ENCODE measurements at places on chromosomes 7 and 10. TPM values are rescaled to one million over a fixed set of nuclear protein-coding genes. Genes with fewer than 3 reads are reported as not detected.

- H3K27me3 ChIP-seq: no peaks in the 10 kb centered on the region
- no peaks in the 10 kb centered on the region for H3K36me3 ChIP-seq
- no peak overlapping the region for H3K27ac ChIP-seq
- no peaks in the 10 kb centered on the region for H3K4me1 ChIP-seq
- DNase-seq: peak; percentile 43
These were observed 74.5 kb upstream of the LEP start for GRCh38 chr7:128166603-128167041.

- no peak for DNase-seq
- H3K4me3 ChIP-seq: no peak overlapping the region
- no peaks in the 10 kb centered on the region for H3K4me1 ChIP-seq
- H3K36me3 ChIP-seq: no peaks in the 10 kb centered on the region
- H3K27me3 ChIP-seq: no peaks in the 10 kb centered on the region
- no peak overlapping the region for H3K27ac ChIP-seq
These were observed 904 bp upstream of the CCDC7 start for GRCh38 chr10:32445036-32445435.

DNA sequence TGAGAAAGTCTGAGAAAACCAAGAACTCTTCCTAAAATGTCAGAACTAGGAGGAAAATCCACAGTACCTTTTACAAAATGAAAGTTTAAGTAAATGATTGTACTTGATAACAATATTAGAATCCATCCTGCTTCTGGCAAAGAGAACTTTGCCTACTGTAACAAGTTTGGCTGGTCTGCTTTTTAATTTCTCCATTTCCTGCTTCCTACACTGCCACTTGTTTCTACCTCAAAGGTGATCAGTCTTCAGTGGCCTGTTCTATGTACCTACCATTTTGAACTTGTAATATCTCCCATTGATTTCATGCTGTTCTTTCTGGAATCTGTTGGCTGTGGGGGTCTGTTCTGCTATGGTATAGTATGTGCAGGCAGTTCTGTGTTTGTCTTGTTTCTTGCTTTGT is 32.9 kb upstream of the CAPZA2 start:
- H3K36me3 ChIP-seq: no peaks in the 10 kb centered on the region
- no peak for DNase-seq
- H3K27me3 ChIP-seq: no peaks in the 10 kb centered on the region
- H3K4me3 ChIP-seq: no peak overlapping the region
- no peaks in the 10 kb centered on the region for H3K4me1 ChIP-seq

- no peaks in the 10 kb centered on the region for H3K27me3 ChIP-seq
- no peaks in the 10 kb centered on the region for H3K36me3 ChIP-seq
- no peak for DNase-seq
- no peak overlapping the region for H3K27ac ChIP-seq
- no peak overlapping the region for H3K4me3 ChIP-seq
- H3K4me1 ChIP-seq: no peaks in the 10 kb centered on the region
These were observed 57.6 kb upstream of the PDZD8 start for GRCh38 chr10:117432866-117433265.

OPALIN gene
- polyA plus RNA-seq: not detected

PGAM2 gene
- polyA plus RNA-seq: 0.63 TPM

DNA sequence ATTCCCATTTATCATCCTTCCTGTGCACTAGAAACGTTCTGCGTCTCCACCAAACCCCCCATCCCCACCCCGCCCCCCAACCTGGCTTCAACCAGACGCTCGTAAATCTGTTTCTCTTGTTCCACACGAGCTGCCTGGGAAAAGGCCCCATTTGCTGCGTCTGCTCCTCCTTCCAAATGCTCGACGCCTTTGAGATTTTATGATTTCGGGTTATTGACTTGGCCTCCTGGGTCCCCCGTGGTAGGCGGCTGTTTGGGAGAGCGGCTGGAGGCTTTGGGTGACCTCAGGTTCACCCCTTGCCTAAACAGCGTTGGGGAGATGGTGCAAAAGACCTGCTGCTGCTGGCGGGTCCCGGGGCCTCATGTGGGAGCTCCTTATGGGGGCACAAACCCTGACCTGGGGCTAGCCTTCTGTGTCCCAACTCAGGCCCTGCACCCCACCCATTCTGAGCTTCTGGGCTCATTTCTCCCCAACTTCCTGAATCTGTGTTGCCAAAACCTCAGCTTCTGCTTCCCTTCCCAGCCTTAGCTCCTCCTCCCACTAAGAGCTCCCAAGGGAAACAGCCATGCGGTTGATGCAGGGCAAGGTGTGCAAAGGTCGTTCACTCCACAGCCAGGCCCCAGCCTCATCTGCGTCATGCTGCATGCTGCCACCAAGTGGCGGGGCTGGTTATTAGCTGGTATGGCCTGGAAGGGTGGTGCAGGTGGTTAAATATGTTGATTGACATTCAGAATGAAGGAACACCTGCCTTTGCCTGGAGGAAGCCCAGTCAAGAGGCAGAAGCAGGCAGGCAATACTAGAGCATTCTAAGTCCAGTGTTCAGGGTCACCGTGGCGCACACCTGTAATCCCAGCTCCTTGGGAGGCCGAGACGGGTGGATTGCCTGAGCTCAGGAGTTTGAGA is 49.1 kb upstream of the ELN start:
- no peaks in the 10 kb centered on the region for H3K36me3 ChIP-seq
- H3K27ac ChIP-seq: no peak overlapping the region
- H3K4me1 ChIP-seq: peaks cover 25% of the 10 kb centered on the region
- DNase-seq: no peak
- H3K4me3 ChIP-seq: no peak overlapping the region

TMEM60 gene
- 46.4 TPM for polyA plus RNA-seq

- H3K27ac ChIP-seq: no peak overlapping the region
- H3K4me3 ChIP-seq: no peak overlapping the region
- DNase-seq: peak; percentile 67
These were observed 48.6 kb downstream of the EXOC4 start for GRCh38 chr7:133301444-133301843.

GRCh38 chr7:34991938-34992840 is 45.1 kb downstream of the DPY19L1 start:
- DNase-seq: peak; percentile 43
- peaks cover 6% of the 10 kb centered on the region for H3K4me1 ChIP-seq
- no peaks in the 10 kb centered on the region for H3K36me3 ChIP-seq
- H3K27ac ChIP-seq: no peak overlapping the region
- H3K27me3 ChIP-seq: no peaks in the 10 kb centered on the region

GRCh38 chr7:196283-196682 is 3.9 kb downstream of the FAM20C start:
- no peak for DNase-seq
- H3K36me3 ChIP-seq: peaks cover 46% of the 10 kb centered on the region
- no peak overlapping the region for H3K4me3 ChIP-seq
- H3K27ac ChIP-seq: no peak overlapping the region
- no peaks in the 10 kb centered on the region for H3K27me3 ChIP-seq

C7orf57 gene
- polyA plus RNA-seq: 1.6 TPM

DNA sequence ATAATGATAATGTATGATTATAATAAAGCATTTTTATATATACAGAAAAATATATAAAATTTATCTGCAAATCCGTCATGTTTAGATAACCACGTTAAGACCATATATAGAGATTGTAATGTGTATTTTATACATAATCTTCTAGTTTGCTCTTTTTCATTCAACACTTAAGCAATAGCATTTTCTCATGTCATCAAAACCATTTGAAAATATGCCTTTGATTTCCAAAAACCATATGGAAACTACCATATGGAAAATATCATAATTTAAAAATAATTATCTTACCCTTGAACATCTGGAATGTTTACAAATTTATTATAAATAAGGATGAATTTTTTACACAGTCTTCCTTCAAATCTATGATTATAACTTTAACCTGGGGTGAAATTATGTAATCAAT is 250.4 kb upstream of the NPSR1 start:
- no peak overlapping the region for H3K27ac ChIP-seq
- peak; percentile 74 for DNase-seq
- no peaks in the 10 kb centered on the region for H3K36me3 ChIP-seq
- no peaks in the 10 kb centered on the region for H3K4me1 ChIP-seq
- no peaks in the 10 kb centered on the region for H3K27me3 ChIP-seq

Data from lung (tissue), 17 donors.